H9 (cell line): ENCODE measurements at places on chromosomes 4 and X.

DNA sequence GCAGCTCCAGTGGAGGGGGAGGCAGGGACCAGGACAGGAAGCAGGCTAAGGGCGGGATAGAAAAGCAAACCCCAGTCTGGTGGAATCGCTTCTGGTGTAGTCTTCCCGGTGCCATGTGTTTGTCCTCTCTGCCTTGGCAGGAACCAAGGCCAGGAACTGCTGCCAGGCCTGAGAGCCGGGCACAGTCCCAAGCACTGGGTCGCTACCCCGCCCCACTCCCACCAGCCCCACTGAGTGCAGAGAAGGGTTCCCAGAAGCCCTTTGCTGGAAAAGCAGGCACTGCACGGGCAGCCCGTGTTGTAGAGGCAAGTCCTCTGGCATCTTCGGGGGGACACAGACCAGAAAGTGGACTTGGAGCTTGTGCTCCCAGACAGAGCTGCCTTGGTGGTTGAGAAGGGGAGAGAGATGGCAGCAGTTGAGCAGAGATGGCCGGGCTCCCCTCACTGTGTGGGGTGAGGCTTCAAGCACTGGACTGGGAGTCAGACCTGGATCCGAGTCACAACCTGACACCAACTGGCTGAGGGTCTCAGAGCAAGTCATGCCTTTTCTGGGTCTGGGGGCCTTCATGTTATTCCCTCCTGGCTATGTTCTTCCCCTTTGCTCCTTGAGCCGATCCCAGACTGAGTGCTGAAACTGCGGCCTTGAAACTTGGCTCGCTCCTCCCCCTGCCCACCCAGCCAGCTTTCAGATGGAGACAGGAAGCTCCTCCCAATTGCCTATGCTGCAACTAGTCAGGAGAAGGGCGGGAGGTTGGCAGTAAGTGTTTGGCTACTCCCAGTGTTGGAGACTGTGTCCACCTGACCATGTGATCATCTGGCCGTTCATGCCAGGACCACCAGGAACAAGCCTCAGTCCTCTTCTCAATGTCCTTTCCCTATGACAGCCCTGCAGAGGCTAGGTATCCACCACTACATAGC is 59.7 kb upstream of the MTM1 start:
- peak; percentile 69 for DNase-seq
- peaks cover 19% of the 10 kb centered on the region; the same call in 1 of the 2 replicates for H3K4me1 ChIP-seq
- no peak overlapping the region for H3K27ac ChIP-seq
- H3K27me3 ChIP-seq, result no peaks in the 10 kb centered on the region

- peak; percentile 79 for DNase-seq
- H3K4me1 ChIP-seq, result peaks cover 11% of the 10 kb centered on the region; the same call in 1 of the 2 replicates
- no peaks in the 10 kb centered on the region for H3K36me3 ChIP-seq
- H3K4me3 ChIP-seq, result peak overlapping the region; percentile 77
- H3K27me3 ChIP-seq, result peaks cover 52% of the 10 kb centered on the region
- no peak overlapping the region for H3K27ac ChIP-seq
Measured at GRCh38 chrX:40099055-40099958, 1.5 kb upstream of the BCOR start.

DNA sequence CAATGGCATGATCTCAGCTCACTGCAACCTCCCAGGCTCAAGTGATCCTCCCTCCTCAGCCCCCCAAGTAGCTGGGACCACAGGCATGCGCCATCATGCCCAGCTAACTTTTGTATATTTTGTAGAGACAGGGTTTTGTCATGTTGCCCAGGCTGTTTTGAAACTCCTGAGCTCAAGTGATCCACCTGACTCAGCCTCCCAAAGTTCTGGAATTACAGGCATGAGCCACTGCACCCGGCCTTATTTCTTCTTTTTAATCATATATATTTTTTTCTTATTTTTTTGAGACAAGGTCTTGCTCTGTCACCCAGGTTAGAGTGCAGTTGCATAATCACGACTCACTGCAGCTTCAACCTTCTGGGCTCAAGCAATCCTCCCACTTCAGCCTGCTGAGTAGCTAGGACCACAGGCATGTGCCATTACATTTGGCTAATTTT is 184.0 kb downstream of the TSPAN5 start:
- H3K27ac ChIP-seq, result no peak overlapping the region
- no peak for DNase-seq
- peaks cover 25% of the 10 kb centered on the region for H3K36me3 ChIP-seq
- H3K27me3 ChIP-seq, result no peaks in the 10 kb centered on the region
- no peak overlapping the region for H3K4me3 ChIP-seq

DNA sequence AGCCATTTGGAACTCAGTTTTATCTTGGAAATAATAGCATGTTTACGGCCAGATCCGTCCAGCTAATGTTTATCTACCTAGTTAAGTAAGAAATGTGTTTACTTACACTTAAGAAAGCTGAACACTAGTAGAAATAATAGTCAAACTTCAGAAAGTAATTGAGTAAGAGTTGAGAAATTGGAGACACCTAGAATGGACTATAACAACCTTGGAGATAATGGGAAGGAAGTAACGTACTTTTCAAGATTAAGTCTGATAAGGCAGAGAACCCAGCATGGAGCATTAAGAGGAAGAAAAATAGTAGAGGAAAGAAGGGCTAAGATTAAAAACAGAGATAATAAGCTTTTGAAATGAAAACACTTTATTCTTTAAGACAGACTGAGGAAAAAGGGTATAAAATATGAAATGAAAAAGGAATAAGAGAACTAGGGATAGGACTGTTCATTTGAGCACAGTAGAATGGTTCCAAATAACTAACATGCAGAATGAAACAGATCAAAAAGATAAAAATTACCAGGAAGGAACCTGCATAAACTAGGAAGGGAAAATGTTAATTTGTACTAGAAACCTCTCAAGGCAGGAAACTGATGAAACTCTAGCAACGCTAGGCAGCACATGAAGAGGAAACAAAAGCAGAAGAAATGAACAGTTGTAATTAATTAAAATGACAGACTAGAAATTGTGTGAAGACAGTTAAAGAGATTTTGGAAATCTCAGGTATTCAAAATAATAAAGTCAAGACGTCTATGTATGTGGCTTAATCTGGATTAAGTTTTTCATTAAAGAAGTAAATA is 71.7 kb downstream of the FBXW7 start:
- DNase-seq, result no peak
- H3K27me3 ChIP-seq, result no peaks in the 10 kb centered on the region
- H3K4me1 ChIP-seq, result no peaks in the 10 kb centered on the region
- no peak overlapping the region for H3K4me3 ChIP-seq
- H3K36me3 ChIP-seq, result no peaks in the 10 kb centered on the region
- no peak overlapping the region for H3K27ac ChIP-seq

GRCh38 chr4:39825741-39826231 is 127.8 kb downstream of the UBE2K start:
- no peaks in the 10 kb centered on the region for H3K4me1 ChIP-seq
- H3K4me3 ChIP-seq, result no peak overlapping the region
- H3K36me3 ChIP-seq, result peaks cover 45% of the 10 kb centered on the region
- no peak for DNase-seq
- no peak overlapping the region for H3K27ac ChIP-seq

DNA sequence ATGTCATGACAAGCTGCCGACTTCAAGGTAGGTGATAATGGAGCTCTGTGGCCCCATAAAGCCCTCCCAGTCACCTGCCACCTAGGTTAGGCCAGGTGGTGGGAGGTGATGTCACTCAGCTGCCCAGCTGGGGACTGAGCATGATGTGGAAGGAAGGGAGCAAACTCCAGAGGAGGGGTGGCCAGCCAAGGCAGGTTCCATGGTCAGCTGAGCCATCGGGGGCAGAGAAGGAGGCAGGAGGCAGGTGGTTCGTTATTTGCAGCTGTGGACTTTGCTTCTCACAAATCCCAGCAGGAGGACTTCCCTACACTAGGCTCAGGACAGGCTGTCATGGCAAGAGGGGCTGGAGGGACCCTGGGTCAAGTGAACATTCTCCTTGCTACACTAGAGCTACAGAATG is 2.1 kb downstream of the CCDC120 start:
- H3K4me1 ChIP-seq, result no peaks in the 10 kb centered on the region
- H3K36me3 ChIP-seq, result peaks cover 13% of the 10 kb centered on the region
- DNase-seq, result no peak
- no peaks in the 10 kb centered on the region for H3K27me3 ChIP-seq
- no peak overlapping the region for H3K27ac ChIP-seq

DNA sequence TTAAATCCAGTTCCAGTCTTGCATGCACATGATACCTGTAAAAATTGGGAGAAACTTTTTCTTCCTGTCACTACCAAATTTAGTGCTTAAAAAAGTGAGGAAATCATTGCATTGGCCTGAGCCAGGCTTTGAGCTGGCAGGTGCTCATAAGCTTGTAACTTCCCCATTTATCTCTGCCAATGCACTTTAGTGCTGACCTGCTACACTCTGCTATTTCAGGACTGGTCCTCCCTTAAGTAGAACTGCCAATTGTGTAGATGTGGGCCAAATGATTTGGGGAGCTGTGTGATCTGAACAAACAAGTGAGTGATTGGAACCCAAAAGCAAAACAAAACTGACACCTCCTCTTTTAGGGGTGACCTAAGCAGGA is 51.8 kb downstream of the ZNF827 start:
- H3K36me3 ChIP-seq, result peaks cover 37% of the 10 kb centered on the region
- H3K27me3 ChIP-seq, result no peaks in the 10 kb centered on the region
- DNase-seq, result no peak
- H3K4me1 ChIP-seq, result peaks cover 22% of the 10 kb centered on the region
- H3K27ac ChIP-seq, result peak overlapping the region; percentile 93

DNA sequence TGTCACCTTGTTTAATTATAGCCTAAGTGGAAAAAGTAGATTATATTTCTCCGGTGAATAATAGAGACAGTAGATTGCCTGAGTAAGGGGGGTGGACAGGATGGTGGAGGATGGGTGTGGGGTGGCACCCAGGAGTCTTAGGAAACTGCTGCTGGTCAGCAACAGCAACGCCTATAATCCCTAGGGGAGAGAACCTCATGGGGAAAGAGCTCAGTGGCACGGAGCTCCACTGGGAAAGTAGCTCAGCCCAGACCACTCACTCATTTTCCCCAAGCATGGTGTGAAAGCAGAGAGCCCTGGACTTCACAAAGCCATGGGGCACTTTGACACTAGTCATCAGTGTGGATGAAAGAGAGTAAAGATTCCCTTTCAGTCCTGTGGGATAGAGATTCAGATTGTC is 31.1 kb downstream of the METTL14 start:
- no peak for DNase-seq
- H3K4me1 ChIP-seq, result no peaks in the 10 kb centered on the region
- H3K27ac ChIP-seq, result no peak overlapping the region
- no peaks in the 10 kb centered on the region; the same call in 2 of the 3 replicates for H3K36me3 ChIP-seq
- no peak overlapping the region for H3K4me3 ChIP-seq
- no peaks in the 10 kb centered on the region for H3K27me3 ChIP-seq

DNA sequence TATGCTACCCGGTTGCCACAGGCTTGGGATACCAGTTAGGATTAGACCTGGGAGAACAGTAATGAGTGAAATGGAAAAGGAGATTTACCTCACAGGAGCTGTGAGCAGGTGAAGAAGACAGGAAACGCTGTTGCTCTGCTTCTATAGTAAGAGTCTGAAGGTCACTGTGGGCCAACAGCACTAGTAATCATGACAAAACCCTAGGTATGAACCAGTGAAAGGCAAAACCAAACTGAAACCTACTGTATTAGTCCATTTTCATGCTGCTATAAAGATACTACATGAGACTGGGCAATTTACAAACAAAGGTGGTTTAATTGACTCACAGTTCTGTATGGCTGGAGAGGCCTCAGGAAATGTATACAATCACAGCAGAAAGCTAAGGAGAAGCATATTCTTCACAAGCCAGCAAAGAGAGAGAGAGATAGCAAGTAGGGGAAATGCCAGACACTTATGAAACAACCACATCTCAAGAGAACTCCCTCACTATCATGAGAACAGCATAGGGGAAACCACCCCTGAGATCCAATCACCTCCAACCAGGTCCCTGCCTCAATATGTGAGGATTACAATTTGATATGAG is 736.7 kb upstream of the INTU start:
- H3K27me3 ChIP-seq, result no peaks in the 10 kb centered on the region
- H3K36me3 ChIP-seq, result peaks cover 18% of the 10 kb centered on the region
- H3K27ac ChIP-seq, result no peak overlapping the region
- H3K4me1 ChIP-seq, result no peaks in the 10 kb centered on the region
- no peak overlapping the region for H3K4me3 ChIP-seq

DNA sequence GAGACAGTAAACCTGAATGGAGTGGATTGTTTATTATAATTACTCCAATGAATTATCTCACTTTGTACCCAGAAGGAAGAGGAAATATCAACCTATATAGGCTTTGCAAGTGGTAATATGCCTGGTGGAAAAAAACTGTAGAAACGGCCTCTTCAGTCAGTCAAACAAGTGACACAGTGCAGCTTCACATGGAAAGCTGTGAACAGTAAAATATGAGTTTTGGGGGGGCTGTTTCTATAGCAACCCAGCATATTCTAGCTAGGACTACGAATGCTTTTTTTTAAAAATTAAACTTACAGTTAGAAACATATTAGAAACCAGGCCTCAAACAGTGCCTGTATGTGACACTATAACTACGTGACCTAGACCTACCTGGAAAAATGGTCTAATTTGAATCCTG is 150.1 kb downstream of the PPP1R2C start:
- H3K36me3 ChIP-seq, result peaks cover 7% of the 10 kb centered on the region; the same call in 1 of the 2 replicates
- no peaks in the 10 kb centered on the region for H3K27me3 ChIP-seq
- no peaks in the 10 kb centered on the region for H3K4me1 ChIP-seq
- H3K27ac ChIP-seq, result no peak overlapping the region

DNA sequence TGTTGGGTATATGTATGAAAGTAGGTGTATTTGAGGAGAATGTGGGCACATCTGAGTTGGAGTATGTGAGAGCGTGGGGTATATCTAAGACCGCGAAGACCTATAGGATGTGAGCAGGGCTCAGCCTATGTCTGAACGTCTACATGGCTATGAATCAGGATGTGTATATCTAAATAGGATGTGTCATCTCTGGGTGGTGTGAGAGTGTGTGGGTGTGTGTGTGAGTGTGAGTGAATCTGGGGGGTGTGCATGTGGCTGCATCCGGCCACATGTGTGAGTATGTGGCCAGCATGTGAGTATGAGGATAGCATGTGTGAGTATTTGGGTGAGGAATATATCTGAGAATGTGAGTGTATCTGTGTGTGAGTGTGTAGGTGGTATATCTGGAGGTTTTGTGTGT is 7.7 kb downstream of the GPR173 start:
- H3K4me1 ChIP-seq, result no peaks in the 10 kb centered on the region
- no peak for DNase-seq
- H3K36me3 ChIP-seq, result peaks cover 3% of the 10 kb centered on the region; the same call in 1 of the 3 replicates
- no peak overlapping the region for H3K27ac ChIP-seq
- no peak overlapping the region for H3K4me3 ChIP-seq

- H3K27me3 ChIP-seq, result peaks cover 9% of the 10 kb centered on the region; the same call in 1 of the 2 replicates
- H3K4me3 ChIP-seq, result peak overlapping the region; percentile 67; the same call in 2 of the 3 replicates
- no peaks in the 10 kb centered on the region for H3K4me1 ChIP-seq
- H3K36me3 ChIP-seq, result no peaks in the 10 kb centered on the region
- DNase-seq, result no peak
Measured at GRCh38 chr4:8270912-8271815, 1.6 kb downstream of the HTRA3 start.

- no peaks in the 10 kb centered on the region for H3K36me3 ChIP-seq
- no peak for DNase-seq
- H3K27me3 ChIP-seq, result no peaks in the 10 kb centered on the region
- no peak overlapping the region for H3K27ac ChIP-seq
Measured at GRCh38 chr4:15525080-15525479, 55.4 kb downstream of the CC2D2A start.

- H3K4me3 ChIP-seq, result no peak overlapping the region
- no peaks in the 10 kb centered on the region for H3K36me3 ChIP-seq
- H3K4me1 ChIP-seq, result no peaks in the 10 kb centered on the region
- no peak overlapping the region for H3K27ac ChIP-seq
- H3K27me3 ChIP-seq, result no peaks in the 10 kb centered on the region
Measured at GRCh38 chrX:13587786-13588477, 18.5 kb downstream of the EGFL6 start.

- H3K4me1 ChIP-seq, result no peaks in the 10 kb centered on the region
- no peaks in the 10 kb centered on the region for H3K36me3 ChIP-seq
- H3K27ac ChIP-seq, result no peak overlapping the region
- no peaks in the 10 kb centered on the region for H3K27me3 ChIP-seq
- no peak for DNase-seq
Measured at GRCh38 chr4:28007693-28008092, 1147.1 kb downstream of the STIM2 start.
